ENCODE measurements at places on chromosomes 7 and 10.

DNA sequence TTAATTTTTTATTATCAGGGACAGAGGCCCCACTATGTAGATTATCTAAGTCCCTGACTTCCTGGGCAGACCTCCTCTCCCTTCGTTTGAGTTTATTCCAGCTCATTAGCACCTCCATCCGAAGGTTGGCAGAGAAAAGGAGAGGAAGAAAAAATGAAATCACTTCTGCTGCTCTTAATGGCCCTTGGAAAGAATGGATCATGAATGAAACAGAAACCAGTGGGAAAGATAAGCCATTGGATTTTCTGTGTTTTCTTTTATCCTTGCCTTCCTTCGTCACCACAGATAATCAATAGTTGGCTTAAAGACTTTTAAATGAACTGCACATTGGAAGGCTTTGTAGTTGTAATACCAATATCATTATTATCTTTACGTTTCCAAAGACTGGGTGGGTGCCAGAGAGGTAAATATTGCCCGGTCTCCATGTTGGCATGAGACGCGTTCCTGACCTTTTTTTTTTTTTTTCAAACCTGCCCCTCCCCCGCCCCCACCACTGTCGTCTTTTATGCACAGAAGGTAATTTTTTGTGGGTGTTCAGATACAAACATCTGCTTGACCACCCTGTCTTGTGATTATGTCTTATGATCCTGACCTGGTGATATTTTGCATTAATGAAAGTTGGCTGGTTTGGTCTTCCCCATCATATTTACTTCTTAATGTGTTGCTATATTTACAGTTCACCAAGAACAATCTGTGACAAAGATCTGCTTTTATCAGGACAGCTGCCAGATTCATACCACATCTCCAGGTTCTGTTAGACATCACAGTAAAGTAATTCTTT is 116.8 kb downstream of the ARID5B start:
- no peak for DNase-seq

- no peak for DNase-seq
Observed at GRCh38 chr10:11424456-11425295, 186.8 kb downstream of the USP6NL start.

DNA sequence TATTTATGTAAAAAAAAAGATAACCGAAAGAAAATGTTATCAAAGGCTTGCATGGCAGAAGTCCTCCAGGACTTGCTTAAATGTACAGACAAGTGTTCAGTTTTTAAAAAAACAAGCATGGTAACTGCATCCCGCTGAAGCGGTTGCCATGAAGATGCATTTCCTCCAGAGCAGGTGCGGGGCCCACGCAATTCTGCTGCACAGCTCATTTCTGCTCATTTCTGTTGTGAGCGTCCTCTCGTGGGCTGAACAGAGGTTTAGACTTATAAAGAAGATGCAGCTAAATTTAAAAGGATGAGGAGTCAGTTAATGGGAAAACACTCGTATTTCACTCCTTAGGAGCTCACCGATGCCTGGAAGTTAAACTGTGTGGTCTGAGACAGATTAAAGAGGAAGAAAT is 247.6 kb downstream of the DNAJB6 start:
- no peak for DNase-seq

DNA sequence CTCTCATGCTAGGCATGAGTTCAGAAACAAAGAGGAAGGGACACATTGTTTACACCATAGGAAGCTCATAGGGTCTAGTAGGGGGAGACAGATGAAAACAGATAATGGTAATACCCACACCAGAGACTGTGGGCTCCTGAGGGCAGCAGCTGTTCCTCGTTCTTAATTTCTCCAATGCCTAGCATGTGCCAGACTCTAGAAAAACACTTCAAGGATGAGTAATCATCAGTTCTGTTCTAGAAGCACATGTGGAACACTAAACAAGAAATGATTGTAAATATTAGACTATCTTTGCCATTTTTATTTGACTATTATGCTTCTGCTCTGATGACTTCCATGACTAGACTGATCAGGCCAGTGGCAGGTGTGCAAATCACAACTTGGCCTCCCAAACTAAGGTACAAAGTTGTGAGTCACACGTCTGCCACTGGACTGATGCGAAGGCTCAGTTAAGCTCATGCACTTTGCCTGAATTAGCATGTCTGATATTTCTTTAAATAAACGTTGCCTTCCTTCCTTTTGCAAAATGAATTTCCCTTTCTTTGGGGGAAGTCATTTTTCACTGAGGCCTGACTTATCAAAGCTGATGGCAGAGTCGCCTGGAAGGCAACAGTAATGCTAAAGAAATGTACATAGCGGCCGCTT is 89.2 kb upstream of the FGL2 start:
- no peak for DNase-seq

DNA sequence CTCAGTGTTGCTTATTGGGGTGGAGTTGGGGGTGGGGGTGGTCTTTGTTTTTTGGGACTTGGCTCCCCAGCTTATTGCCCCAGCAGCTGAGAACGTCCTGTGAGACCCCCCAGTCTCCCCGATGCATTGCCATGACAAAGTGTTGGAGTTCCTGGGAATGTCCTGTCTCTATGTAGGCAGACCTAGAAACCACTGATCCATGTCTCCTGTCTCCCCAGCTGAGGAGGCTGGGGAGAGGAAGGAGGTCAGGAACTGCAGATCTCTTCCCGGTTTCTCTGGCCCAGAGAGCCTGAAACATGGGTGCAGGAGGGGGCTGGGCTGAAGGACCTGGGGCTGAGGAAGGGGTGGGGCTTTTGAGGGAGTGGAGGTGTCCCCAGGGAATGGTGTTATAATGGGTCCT is 80.2 kb upstream of the GTF2IRD1 start:
- no peak for DNase-seq

DNA sequence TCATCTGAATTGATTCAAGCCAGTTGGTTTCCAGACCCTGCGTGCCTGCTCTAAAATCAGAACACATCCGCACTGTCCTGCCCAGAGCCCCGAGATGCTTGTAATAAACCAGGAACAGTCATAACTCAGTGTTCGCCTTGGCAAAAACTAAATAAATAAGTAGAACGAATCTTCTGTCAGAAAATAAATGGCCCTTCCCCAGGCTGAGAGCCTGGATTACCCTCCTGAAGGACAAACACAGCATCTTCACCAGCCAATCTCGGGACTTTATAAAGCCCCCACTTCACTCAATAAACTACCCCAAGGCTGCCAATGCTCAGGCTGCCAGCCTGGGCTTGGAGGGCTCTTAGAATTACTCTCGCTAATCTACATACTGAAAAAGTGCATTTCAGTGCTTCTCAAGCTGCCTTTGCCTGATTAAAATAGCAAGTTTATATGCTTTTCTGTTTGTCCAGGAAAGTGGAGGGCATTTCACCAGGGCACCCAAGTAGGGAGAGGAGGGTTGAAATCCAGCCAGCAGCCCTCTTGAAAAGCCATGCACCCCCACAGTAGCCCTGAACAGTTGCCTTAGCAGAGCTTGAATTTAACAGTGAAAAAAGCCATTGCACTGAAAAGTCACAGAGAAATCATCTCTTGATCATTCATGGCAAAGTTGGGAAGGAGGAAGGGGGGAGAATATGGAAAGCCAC is 136.6 kb downstream of the CALN1 start:
- no peak for DNase-seq

Data from fibroblast of skin of left biceps (primary cell).